ENCODE measurements at places on chromosomes 1 and 21. TPM values are rescaled to one million over a fixed set of nuclear protein-coding genes. Genes with fewer than 3 reads are reported as not detected.

ACTL8 gene
- total RNA-seq, result not detected

DNA sequence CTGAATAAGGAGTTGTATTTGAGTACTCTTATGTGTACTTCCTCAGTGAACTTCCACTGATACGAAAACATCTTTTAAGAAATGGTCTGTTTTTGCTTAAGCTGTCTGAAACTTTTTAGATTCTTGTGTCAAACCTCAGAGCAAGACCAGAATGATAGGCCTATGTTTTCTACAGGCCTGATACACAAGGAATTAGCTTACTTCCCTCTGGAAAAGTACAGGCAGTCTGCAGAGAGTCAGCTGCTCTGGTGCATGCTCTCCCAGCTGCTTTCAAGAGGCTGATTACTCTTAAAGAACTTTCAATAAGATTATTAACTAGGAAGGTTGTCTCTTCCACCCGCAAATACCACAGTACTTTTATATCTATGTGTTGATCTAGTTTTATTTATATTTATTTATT is 9.5 kb downstream of the SNX27 start:
- no peak for DNase-seq

DNA sequence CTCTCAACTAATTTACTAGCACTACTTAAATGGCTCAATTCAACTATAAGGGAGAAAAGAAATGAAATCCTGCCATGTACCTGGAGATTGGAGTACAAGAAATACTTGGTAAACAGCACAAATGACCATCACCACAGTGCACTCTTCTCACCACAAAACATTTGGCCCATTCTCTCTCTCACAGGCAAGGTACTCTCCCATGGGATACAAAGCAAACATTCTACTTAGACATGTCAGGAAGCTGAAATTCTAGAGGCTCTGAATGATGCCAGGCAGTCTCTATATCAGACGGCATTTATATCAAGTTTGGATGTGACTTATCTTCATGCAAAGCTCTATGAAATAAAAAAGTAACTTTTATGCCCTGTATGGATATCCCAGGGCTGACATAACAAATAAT is 72.5 kb downstream of the DPT start:
- no peak for DNase-seq

DNA sequence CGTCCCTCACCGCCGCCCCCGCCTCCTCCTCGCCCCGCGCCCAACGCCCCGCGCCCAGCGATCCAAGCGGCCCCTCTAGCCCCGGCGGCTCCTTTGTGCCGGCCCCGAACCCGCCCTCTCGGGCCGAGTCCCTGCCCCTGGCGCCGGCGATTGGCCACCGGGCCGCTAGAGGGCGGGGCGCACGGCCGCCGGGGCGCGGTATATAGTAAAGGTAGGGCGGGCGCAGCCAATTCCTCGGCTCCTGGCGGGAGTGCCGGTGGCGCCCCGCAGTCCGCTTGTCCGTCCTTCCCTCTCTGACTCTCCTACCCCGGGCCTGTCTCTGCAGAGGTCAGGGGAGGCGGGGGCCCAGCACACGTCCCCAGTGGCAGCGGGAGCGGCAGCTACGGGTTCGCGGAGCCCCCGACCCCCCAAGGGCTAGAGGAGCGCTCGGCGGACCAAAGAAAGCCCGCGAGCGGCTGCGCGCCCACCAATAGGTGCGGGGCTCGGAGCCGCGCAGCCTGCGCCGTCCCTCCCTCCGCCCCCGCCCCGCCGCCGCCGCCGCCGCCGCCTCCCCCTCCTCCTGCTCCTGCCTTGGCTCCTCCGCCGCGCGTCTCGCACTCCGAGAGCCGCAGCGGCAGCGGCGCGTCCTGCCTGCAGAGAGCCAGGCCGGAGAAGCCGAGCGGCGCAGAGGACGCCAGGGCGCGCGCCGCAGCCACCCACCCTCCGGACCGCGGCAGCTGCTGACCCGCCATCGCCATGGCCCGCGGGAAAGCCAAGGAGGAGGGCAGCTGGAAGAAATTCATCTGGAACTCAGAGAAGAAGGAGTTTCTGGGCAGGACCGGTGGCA is at the start of gene ATP1B1:
TSS of gene ATP1B1 (plus strand) at position 596 of the 826 bp plus-strand sequence. CDS start at position 736, 140 bp downstream.
- peak; percentile 93 for DNase-seq

- DNase-seq, result no peak
Measured at GRCh38 chr1:27487966-27488884, 1.7 kb downstream of the WASF2 start.

GRCh38 chr1:184567009-184567408 is 180.2 kb downstream of the C1orf21 start:
- DNase-seq, result no peak

All from lower lobe of right lung (tissue), 2 donors.